Activated CD8-positive, alpha-beta memory T cell treated with anti-CD3 and anti-CD28 coated beads, Interleukin-2, amount 50 U/mL, for 48 hours (primary cell): ENCODE measurements at places on chromosomes 1 and 21.

GRCh38 chr1:115782571-115783281 is 14.2 kb upstream of the CASQ2 start:
- DNase-seq = no peak

DNA sequence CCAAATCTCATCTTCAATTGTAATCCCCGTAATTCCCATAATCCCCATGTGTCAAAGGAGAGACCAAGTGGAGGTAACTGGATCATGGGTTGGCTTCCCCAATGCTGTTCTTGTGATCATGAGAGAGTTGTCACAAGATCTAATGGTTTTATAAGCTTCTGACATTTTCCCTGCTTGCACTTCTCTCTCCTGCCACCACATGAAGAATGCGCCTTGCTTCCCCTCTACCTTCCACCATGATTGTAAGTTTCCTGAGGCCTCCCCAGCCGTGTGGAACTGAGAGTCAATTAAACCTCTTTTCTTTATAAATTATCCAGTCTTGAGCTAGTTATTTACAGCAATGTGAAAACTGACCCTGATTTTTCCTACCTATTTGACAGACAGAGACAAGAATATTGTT is 162.5 kb upstream of the SYT6 start:
- DNase-seq = no peak

- no peak for DNase-seq
Observed at GRCh38 chr1:73943270-73943669, 254.7 kb downstream of the LRRIQ3 start.

DNA sequence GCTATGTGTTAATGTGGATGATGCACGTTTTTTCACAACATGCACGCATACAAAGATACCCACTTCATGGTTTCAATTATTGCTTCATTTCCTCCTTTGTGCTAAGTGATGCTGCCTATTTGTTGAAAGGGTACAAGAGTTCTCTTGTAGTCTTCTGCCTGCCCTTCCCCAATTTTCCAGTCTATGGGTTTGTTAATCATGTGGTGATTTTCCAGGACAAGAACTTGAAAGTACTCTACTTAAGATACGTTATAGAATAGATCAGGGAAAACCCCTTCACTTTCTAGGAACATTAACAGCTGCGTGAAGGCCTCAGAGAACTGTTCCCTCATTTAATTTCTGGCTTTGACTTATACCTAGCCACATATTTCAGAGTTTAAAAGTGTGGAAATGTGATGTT is 52.1 kb upstream of the SLC44A3 start:
- no peak for DNase-seq

DNA sequence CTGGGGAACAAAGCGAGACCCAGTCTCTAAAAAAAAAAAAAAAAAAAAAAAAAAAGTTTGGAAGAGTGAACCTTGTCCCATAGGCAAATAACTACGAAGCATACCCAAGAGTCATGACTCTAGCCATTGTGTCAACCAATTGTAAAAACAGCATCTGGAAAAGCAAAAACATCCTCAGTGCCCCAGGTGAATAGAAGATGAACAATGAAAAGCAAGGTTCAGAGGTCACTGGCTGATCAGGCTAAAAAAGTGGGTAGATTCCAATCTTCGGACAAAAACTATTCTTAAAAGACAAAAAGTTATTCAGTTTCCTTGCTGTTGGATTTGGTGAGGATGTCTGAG is 11.1 kb upstream of the IRF2BP2 start:
- no peak for DNase-seq

GRCh38 chr1:230768903-230769570 is 21.8 kb downstream of the CAPN9 start:
- DNase-seq = no peak

DNA sequence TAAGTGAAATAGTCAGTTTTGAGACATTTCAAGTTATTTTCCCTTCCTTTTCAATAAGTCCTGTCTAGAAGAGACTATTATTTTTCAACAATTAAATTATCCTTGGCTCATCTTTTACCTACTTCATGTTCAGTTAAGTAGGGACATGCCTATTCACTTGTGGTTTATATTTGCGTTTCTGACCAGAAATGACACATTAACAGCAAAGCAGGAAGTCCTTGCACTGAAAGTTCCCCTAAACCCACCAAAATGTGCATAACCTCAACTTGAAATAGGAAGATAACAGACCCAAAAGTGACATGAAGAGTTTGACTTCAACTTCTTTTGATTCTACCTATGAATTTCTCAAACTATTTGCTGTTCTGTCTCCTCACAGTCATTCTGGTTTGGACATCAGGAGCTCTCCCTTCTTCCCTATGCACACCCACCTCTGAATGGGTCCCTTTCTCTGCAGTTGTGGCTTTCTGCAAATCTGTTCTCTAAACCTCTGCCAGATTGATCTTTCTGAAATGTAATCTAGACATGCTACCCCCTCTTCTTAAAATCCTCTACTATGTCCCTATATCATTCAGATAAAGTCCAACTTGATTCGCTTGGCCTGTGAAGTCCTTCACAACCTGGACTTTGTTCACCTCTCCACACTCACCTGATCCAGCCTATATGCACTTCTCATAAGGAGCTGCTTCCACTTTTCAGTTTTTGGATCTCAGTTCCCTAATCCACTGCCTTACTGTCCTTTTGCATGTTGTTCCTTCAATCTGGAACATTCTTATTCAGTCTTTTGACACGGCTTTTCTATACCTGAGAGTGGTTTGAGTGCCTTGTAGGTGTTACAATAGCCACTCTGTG is 661.5 kb upstream of the ADGRL4 start:
- DNase-seq = no peak

DNA sequence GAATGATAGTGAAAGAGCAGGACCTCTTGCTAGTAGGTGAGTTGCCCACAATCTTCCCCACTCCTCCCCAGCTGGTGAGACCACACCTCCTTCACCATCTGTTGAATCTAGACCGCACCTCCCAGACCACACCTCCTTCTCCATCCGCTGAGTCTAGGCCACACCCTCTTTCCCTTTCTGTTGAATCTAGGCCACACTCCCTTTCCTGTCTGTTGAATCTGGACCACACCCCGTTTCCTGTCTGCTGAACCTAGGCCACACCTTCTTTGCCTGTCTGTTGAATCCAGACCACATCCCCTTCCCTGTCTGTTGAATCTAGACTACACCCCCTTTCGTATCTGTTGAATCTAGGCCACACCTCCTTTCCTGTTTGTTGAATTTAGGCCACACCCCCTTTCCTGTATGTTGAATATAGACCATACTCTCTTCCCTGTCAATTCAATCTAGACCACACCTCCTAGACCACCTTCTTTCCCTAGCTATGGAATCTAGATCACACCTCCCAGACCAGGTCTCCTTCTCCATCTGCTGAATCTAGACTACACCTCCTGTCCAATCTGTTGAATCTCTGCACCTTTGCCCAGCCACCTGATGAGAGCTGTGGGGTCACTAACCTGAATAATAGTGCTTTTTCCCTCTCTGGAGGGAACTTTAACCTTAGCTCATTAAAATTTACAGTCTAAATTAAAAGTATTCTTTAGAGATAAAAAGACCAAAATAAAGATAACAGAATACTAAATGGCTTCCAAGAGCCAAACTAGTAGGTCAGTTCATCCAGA is 116.3 kb downstream of the DAB1 start:
- no peak for DNase-seq

- no peak for DNase-seq
Observed at GRCh38 chr21:14877581-14878228, 187.1 kb downstream of the NRIP1 start.
